ENCODE measurements at places on chromosomes 11 and 22. TPM values are rescaled to one million over a fixed set of nuclear protein-coding genes. Genes with fewer than 3 reads are reported as not detected.

C1QTNF4 gene
- not detected for total RNA-seq

MYOD1 gene
- total RNA-seq = not detected

CRYBB1 gene
- total RNA-seq = not detected

FAM83F gene
- 0.42 TPM for total RNA-seq

CHRM1 gene
- total RNA-seq = not detected

VPS26B gene
- total RNA-seq = 33.5 TPM

RHOG gene
- total RNA-seq = 188 TPM

ART1 gene
- total RNA-seq = not detected

OR51I1 gene
- not detected for total RNA-seq

LRRC10B gene
- not detected for total RNA-seq

CRYBA4 gene
- not detected for total RNA-seq

ST3GAL4 gene
- 13.9 TPM for total RNA-seq

LZTR1 gene
- total RNA-seq = 74.2 TPM

CEND1 gene
- 1.4 TPM for total RNA-seq

CCDC73 gene
- 0.04 TPM for total RNA-seq

APOA1 gene
- not detected for total RNA-seq

KCNJ1 gene
- not detected for total RNA-seq

LRRN4CL gene
- 0.13 TPM for total RNA-seq

RTN3 gene
- total RNA-seq = 44.7 TPM

MOGAT2 gene
- not detected for total RNA-seq

BDNF gene
- not detected for total RNA-seq

ANGPTL5 gene
- not detected for total RNA-seq

CARD10 gene
- not detected for total RNA-seq

OR51E2 gene
- total RNA-seq = not detected

PDXP gene
- total RNA-seq = 50.6 TPM

TMEM45B gene
- total RNA-seq = 0.59 TPM

OR4D6 gene
- not detected for total RNA-seq

KDM4D gene
- total RNA-seq = 1.3 TPM

PRG3 gene
- not detected for total RNA-seq

RIMBP3C gene
- not detected for total RNA-seq

PGA5 gene
- not detected for total RNA-seq

TUB gene
- total RNA-seq = 0.29 TPM

TSGA10IP gene
- not detected for total RNA-seq

CABP4 gene
- not detected for total RNA-seq

CLP1 gene
- total RNA-seq = 19.8 TPM

JHY gene
- total RNA-seq = 2.7 TPM

MFRP gene
- total RNA-seq = not detected

APLP2 gene
- 56.1 TPM for total RNA-seq

HIC2 gene
- total RNA-seq = 5.9 TPM

ANO9 gene
- 21.9 TPM for total RNA-seq

MEI1 gene
- total RNA-seq = 31.1 TPM

C11orf97 gene
- total RNA-seq = not detected

PRODH gene
- 0.17 TPM for total RNA-seq

RBM14 gene
- total RNA-seq = 158 TPM

Measured in activated CD8-positive, alpha-beta memory T cell treated with anti-CD3 and anti-CD28 coated beads for 36 hours (primary cell).